ENCODE measurements at places on chromosomes 2 and 18.

GRCh38 chr2:109230941-109231420 lies 102.0 kb downstream of the SH3RF3 start:
- no peak overlapping the region for H3K27ac ChIP-seq
- H3K4me3 ChIP-seq: no peak overlapping the region

DNA sequence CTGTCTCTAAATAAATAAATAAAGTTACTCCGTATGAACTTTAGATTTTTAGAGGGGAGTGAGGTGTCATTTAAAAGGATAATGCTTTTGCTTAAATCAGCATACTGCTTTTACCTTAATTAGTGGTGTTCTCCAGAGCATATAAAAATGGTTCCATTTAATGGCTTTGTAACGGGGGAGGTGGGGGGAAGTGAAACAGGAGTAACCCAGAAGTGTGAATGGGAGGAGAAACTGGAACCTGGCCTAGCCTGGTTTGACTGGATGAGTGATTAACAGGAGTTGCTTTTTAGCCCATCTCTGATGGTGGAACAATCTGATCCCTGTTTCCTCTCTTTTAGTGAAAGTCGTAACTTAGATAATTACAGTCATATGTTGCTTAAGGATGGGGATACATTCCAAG lies 1.6 kb downstream of the CNDP2 start:
- H3K36me3 ChIP-seq: peaks cover 20% of the 10 kb centered on the region
- 0 out of 2 replicates have a peak overlapping the region, but pooled peaks have one; percentile 64 for H3K27ac ChIP-seq
- H3K4me1 ChIP-seq: peaks cover 6% of the 10 kb centered on the region
- no peak for DNase-seq
- no peak overlapping the region for H3K4me3 ChIP-seq

DNA sequence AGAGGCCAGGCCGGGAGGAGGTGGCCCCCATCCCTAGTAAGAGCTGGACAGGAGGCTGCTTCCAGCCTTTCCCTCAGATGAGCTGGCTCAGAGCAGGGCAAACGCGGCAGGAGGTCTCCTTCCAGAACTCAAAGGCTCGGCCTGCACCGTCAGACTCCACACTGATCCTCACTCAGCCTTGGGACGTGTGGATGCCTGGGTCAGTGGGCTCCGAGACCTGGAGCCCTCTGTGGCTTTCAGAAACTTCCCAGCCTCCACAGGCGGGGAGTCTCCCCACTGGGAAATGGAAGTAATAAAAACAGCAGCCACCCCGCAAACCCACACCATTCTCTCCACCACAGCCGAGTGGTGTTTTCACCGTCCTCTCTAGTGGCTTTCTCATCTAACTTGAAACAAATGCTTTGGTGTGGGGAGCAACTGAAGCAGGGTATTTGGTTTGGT lies 54.3 kb downstream of the INPP5D start:
- no peaks in the 10 kb centered on the region for H3K27me3 ChIP-seq
- H3K27ac ChIP-seq: no peak overlapping the region
- no peaks in the 10 kb centered on the region for H3K4me1 ChIP-seq
- H3K4me3 ChIP-seq: no peak overlapping the region
- H3K36me3 ChIP-seq: no peaks in the 10 kb centered on the region

GRCh38 chr2:27854229-27854862 lies 35.8 kb downstream of the RBKS start:
- H3K4me1 ChIP-seq: peaks cover 3% of the 10 kb centered on the region
- DNase-seq: no peak
- H3K27ac ChIP-seq: no peak overlapping the region
- H3K4me3 ChIP-seq: no peak overlapping the region
- H3K27me3 ChIP-seq: no peaks in the 10 kb centered on the region

Data from HCT116 (cell line).